ENCODE measurements at places on chromosomes 3 and 15.

DNA sequence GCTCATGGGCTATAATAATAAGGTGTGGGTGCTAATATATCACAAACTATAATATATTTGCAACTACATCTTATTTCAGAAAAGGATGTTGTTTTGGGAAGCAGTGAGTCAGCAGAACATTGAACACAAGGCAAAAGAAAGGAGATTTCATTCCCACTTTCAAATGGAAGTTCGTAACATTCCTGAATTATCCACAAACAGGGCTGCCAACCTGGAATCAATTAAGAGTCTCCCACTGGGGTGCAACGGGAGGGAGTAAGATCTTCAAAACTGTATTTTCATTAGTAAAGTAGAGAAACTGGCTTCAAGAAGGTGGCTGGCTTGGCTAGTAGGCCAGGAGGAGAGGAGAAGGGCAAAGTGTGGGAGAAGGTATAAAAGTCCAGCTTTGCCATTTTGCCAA is 479.6 kb downstream of the CNTN3 start:
- no peak for DNase-seq

DNA sequence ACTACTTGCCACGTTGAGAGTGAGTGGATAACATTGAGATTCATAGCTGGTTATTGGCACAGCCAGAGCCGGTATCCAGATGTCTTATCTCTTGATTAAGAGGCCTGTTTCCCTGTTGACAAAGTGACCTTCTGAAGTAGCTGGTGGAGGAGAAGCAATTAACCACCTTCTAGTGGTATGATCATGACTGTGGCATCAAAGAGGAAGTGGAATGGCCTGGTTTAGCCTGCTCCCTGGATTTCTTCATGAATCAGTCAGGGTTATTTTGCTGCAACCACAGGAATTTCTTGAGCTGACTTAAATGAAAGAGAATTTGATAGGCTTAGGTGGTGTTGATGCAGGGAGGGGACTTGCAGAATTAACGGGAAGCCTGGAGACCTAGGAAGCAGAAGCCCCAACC is 398.3 kb downstream of the MFSD1 start:
- no peak for DNase-seq

GRCh38 chr3:168574455-168575158 is 478.9 kb upstream of the GOLIM4 start:
- DNase-seq, result no peak

GRCh38 chr3:113534365-113534764 is 2.0 kb downstream of the SIDT1 start:
- DNase-seq, result no peak

DNA sequence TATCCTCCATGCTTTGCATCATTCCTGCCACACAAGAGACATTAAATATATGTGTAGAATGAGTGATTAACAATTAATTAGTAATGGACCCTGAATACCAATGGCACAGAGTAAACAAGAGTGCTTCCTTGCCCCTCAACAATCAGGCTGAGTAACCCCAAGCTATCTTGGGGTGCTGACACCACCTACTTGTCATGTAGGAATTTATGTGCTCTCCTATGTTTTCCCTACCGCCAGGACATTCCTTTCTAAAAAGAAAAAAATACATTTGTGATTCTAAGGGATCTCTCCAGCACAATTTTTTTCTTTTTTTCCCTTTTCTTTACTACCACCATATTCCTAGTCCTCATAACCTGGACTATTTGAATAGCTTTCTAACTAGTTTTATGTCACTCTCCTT is 449.1 kb downstream of the MFSD1 start:
- DNase-seq, result no peak

Data from ascending aorta (tissue), 2 donors.